ENCODE measurements at places on chromosomes 16 and 17.

GRCh38 chr16:1968146-1968953, 1.7 kb downstream of the RNF151 start:
- no peak for DNase-seq

DNA sequence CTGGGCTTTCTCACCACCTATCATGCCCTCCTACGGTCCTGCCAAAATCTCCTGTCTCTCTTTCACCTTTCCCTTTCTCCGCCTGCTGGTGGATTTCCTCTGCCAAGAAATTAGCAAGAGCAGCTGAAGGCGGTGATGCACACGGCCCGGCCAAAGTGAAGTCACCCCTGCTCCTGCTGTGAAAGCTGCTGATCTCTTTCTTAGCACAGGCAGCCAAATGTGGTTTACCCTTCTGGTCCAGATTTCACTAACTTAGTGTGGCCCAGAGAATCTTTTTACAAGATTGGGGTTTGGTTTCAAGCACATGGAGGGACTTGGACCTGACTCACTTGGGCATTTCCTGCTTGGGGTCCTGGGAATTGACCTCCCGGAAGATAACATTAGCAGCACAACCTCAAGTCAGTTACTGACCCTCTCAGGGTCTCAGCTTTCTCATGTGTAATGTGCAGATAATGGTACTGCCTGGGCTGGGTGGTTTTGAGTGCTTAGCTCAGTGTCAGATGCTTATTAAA, 155.7 kb downstream of the SOCS1 start:
- no peak for DNase-seq

GRCh38 chr16:62549875-62550274, 513.6 kb upstream of the CDH8 start:
- DNase-seq: no peak

DNA sequence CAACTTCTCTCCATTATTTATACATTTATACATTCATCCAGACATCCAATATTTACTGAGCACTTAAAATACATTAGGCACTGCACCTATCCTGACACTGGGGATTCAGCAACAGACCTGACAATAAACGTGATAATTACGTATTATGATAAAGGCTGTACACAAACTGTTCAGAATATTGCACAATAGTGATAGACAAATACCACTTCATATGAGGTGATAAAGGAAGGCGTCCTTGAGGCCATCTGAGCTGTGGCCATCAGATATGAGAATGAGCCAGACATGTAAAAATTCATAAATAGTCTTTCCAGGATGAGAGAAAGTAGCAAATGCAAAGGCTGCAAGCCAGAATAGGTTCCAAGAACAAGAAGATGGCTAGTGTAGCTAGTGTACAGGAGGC, 8.6 kb downstream of the USP32 start:
- no peak for DNase-seq

DNA sequence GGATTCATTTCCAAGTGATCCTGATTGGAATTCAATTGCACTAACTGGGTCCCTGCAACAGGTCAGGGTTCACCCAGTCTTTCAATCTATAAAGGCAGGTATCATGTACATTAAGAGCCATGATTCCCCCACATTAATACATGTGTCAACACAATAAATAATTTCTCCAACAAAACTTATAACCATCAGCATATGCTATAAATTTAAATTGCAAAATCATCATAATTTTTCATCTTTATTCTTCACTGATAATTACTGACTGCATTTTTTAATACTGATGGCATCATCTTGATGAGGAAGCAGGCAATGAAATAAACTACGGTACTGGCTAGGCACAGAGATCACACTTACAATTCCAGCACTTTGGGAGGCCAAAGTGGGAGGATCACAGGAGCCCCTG, 59.4 kb downstream of the ZFHX3 start:
- no peak for DNase-seq

- DNase-seq: no peak
Observed at GRCh38 chr17:79851461-79851817, 12.2 kb upstream of the CBX4 start.

- no peak for DNase-seq
Observed at GRCh38 chr16:67163164-67163998, 1.2 kb upstream of the HSF4 start.

DNA sequence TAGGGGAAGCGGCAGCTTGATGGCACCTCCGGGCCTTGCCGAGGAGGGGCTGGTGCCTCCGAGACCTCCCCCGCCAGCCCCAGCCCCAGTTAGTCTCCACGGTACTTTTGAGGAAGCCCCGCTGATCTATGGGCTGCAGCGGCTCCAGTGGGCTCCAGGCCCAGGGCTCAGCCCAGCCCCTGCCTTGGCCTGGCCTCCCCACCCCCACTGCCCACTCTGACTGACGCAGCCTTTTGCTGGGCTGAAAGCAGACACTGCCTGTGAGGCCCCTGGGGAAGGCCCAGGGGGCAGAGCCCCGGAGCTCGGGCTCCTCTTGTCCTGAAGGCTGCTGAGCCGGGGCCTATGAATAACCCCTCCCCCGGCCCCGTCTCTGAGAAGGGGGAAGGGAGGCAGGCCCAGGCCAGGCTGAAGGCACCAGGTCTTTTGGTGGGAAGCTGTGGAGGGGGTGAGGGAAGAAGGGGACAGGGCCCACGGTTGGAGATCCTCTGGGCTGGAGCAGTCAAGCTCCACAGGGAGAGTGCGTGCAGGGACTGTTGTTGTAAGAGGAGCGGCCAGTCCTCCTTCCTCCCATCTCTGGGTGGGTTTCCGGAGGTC, 7.5 kb upstream of the SMTNL2 start:
- no peak for DNase-seq

DNA sequence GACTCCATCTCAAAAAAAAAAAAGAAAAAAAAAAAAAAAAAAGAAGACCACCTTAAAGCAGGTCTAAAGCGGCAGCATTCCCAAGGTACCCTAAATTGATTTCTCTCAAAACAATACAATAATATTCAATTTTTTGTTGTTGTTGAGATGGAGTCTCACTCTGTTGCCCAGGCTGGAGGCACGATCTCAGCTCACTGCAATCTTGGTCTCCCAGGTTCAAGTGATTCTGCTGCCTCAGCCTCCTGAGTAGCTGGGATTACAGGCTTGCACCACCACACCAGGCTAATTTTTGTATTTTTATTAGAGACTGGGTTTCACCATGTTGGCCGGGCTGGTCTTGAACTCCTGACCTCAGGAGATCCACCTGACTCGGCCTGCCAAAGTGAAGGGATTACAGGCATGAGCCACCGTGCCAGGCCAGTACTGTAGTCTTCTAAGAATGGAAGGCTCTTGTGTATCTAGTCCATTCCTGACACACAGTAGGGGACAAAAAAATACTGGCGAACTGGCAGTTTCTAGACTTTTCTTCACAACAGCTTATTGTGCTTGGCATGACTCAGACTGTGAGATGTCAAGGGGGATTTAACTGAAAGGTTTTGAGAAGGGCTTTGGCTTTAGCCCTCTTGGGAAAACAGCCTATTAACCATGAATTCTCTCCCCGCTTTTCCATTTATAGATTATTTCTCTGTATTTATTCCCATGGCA, 17.3 kb downstream of the CDR2 start:
- DNase-seq: no peak

DNA sequence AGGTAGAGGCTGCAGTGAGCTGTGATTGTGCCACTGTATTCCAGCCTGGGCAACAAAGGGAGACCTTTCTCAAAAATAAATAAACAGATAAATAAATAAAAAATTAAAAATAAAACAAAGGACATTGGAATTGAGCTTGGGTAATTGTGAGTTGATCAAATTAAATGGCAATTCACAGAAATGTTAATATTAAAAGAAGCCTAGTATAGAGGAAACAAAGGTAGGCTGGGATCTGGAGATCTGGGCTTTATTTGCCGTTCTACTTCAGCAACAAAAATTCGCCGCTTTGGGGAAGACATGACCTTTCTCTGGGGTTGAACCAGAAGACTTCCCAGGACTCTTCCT, 332 bp upstream of the VPS25 start:
- no peak for DNase-seq

GRCh38 chr16:83802135-83802534, 5.6 kb upstream of the HSBP1 start:
- no peak for DNase-seq

GRCh38 chr16:16934660-16935059, 536.1 kb downstream of the XYLT1 start:
- DNase-seq: no peak

DNA sequence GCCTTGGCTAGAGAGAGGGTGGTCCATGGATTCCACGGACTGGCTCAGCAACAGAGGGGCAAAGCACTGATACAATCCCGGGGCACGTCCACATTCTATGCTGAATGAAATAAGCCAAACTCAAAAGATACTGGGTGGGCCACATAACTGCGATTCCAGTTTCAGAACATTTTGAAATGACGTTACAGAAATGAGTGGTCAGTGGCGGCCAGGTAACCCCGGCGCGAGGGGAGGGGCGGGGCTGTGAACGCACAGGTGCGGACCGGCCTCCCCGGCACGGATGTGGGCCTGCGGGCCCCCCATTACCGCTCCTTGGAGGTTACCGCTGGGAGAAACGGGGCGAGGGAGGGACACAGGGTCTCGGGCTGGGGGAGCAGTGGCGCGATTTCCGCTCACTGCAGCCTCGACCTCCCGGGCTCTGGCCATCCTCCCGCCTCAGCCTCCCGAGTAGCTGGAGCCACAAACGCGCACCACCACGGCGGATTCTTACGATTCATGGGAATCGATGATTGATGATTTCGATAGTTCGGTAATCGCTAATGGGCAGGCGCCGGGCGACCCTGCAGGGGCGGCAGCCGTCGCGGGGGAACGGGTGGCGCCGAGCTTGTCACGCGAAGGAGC, 559 bp downstream of the MVD start:
- DNase-seq: no peak

GRCh38 chr17:83037874-83038165, 41.6 kb upstream of the METRNL start:
- no peak for DNase-seq

DNA sequence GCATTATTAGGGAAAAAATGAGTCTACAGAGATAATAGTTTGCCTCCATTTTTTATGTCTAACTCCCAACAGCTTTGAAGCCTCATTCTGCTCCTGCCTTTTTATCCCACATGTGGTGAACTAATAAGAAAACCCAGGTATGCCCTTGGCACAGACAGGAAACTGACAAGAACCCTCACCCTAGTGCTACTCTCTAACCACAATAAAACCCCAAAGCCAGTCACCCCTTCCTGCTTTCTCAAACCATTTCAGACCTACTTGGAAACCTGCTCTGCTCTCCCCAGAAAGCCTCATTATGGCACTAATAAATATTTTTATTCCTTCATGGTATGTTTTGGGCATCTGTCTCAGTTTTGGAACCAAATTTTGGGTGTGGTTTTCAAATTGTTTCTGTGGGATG, 3.9 kb upstream of the MARVELD3 start:
- DNase-seq: no peak

GRCh38 chr16:66020046-66020445, 346.4 kb upstream of the CDH5 start:
- no peak for DNase-seq

DNA sequence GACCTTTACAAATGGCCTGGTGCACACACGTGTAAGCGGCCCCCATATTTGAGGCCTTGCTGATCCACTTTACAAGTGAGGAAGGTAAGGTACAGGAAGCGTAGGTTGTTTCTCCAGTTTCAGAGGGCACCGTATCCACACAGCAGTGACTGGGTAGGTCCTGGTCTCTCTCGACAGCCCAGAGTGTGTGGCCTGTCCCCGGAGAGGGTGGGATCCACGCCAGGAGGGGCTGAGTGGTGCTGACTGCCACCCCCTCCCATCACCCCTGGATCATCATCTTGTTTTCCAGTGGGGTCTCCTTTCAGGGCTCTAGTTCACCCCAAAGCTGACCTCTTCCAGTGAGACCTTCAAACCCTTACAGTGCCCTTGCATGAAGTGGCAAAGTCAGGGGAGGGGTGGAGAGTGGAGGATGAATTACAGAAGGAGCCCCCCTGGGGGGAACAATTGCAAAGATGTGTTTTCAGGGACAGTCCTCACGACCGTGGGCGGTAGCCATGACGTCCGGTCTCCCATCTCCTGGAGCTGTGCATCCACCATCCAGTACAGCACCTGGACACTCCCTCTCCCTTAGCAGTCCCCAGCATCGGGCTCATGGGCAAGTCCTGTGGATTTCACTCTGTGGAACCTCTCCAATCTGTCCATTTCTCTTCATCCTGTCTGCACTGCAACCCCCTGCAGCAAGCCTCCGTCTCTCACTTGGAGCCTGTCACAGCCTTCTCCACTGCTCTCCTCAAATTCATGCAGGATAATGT, 4.5 kb upstream of the BANP start:
- DNase-seq: no peak

All from NCI-H2081 treated with DMSO at 0.1 percent for 48 hours (cell line).